ENCODE measurements at places on chromosomes 3 and 15. TPM values are rescaled to one million over a fixed set of nuclear protein-coding genes. Genes with fewer than 3 reads are reported as not detected.

DNA sequence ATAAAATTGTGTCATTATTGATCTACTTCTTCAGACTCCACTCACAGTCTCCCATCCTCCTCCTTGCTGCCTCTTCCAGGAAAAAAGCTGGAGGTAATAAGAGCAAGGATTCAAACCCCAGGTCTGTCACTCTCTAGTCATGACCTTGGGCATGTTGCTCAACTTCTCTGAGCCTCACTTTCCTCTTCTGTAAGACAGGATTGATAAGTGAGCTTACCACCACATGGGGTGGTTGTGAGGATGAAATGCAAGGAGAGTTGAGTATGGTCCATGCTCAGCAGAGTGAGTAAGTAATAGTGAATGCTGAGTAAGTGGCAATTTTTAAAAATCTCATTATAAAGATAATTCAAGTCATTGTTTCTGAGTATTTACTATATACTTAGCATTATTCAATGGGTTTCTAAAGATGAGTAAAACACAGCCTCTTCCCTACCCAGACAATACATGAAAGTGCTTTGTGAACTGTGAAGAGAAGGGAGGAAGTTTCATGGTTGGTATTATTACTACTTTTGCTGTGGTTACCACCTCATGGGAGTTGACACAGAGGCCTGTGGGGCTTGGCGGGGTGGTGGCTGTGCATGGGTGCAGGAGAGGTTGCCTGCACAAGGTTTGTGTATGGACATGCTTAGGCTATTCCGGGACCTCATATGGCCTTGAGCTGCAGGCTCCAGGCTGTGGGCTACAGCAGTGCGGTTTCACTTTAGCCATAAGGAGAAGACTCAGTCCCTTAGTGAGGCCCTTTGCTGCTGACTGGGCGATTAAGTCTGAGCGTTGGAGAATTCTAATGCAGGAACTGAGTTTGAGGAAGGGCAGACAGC is 30.0 kb downstream of the SLC6A11 start:
- no peak for DNase-seq

Gene CHMP2B
- 31.1 TPM for total RNA-seq

DNA sequence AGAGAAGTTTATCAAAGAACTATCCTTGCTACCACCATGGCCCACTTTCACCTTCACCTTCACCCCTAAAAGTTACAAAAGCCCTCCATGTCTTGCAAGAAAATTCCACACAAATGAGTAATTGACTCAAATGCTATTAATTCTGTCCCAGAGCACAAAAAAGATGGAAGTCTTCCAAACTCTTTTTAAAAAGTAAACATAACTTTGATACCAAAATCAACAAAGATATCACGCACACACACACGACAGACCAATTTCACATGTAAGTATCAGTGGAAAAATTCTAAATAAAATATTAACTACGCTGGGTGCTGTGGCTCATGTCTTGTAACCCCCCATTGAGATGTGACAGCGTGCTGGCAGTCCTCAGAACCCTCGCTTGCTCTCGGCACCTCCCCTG is 1.1 kb upstream of the MCCC1 start:
- no peak for DNase-seq

- no peak for DNase-seq
These were observed 16.5 kb downstream of the KCTD6 start for GRCh38 chr3:58508437-58508836.

Gene GOLGA8S
- not detected for total RNA-seq

All from LHCN-M2 (cell line).